Suppressor macrophage treated with lipopolysaccharide for 4 hours (primary cell): ENCODE measurements at places on chromosomes 2 and 18.

GRCh38 chr2:207338220-207338607 lies 172.5 kb upstream of the KLF7 start:
- peak; percentile 60 for DNase-seq

DNA sequence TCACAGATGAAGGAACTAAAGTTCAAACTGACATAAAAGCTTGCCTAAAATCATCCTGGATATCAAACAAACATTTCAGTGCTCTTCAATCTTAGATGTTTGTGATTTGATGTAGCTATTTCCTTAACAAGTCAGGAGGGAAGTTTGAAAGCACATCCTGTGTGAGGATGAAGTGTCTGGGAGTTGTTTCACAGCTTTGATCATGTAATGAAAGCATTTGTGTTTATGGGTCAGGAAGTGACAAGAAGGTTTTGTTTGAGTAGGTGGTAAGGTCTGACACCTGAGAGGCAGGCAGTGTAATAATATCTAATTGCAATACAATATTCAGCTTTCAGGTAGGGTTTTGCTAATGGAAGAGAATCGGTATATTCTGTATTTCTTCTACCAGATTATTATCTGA lies 26.0 kb upstream of the CSRNP3 start:
- DNase-seq: no peak

DNA sequence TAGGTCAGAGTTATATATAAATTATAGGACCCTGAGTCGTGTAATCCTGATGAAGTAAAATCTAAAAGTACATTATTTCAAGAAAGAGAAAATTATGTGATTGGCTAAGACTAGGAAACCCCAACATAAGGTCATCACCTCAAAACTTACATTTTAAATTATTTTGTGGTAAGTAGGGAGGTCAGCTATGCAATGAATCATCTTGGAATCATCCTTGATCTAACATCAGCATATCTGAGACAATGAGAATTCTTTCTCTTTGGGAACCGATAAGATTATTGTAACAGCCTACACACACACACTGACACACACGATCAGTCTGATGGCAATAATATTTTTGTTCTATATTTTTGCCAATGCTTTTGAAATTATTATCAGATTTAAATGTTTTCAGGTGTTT lies 904.8 kb upstream of the CHAC2 start:
- DNase-seq: no peak

DNA sequence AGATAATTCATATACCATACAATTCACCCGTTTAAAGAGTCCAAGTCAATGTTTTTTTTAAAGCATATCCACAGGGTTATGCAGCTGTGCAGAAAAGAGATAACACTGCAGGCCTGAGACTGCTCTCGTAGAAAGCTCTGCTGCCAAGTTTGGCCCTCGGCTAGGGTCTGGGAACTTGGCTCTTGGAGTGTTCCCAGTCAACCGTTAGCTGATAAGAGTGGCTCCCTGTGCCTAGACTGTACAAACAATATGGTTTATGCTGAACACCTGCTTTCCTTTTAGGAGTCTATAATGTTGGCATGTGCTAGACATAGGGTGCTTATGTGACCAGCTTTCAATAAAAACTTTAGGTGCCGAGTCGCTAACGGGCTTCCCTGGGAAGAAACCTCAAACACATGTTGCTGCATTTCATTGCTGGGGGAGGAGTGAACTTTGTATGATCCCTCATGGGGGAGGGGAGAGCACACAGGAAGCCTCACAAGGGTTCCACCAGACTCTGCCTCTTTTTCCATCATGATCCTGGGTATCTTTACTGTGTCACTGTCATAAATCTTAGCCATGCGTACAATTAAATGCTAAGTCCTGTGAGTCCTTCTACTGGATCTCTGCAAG lies 34.7 kb downstream of the RFX8 start:
- no peak for DNase-seq

GRCh38 chr18:48769006-48769636 lies 181.6 kb downstream of the SMAD7 start:
- DNase-seq: no peak

- DNase-seq: peak; percentile 13
Observed at GRCh38 chr2:287471-287885, 413 bp downstream of the ALKAL2 start.

DNA sequence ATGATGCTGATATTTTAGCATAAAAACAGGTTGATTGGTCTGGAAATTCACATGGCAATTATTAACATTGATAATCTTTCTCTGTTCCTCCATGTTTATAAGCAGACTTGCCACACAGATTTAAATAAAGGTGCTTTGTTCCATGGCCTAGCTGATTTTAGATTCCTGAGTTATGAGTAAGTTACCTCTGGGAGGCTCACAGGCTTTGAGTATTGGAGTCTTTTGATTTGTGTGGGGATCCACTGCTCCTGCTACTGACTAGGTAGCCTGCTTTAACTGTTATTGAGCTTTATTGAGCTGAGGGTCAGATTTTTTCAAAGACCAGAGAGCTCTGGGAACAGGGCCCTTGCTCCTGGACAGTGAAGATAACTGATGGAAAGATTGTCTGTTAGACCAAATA lies 166.1 kb downstream of the ANKRD30B start:
- DNase-seq: no peak

- DNase-seq: peak; percentile 45
Observed at GRCh38 chr18:48983793-48984437, 33.1 kb upstream of the SMAD7 start.

- DNase-seq: no peak
Observed at GRCh38 chr2:239533569-239534316, 132.9 kb upstream of the HDAC4 start.

DNA sequence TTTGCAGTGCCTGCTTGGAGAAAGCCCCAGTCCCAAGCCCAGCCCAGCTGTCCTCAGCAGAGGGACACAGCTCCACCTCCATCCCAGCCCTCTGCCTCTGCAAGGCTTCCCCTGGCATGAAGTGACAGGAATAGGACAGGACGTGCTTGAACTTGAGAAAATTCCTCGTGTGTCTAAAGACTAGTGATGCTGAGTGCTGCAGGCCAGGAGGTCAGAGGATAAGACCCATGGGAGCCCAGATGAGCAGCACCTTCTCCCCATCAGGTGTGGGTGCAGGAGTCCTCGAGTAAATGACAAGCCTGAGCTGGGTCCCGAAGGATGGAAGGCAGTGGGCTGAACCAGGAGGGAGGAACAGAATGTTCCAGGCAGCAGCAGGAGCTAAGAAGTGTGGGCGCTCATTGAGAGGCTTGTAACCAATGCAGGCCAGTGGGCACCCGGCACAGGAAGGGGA lies 67.8 kb upstream of the UXS1 start:
- DNase-seq: no peak

DNA sequence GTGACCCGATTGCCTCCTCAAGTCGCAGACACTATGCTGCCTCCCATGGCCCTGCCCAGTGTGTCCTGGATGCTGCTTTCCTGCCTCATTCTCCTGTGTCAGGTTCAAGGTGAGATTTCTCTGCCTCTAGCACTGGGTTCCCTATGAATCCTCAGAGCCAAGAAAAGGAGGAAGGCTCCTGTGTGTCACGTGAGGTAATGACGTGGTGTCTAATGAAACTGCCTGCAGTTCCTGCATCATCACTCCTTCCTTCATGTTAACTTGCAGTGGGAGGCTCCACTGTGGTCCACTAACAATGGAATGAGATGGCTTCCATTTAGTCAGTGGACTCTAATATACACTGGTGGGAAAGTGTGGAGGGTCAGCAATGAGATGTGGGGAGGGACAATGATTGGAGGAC lies 559 bp downstream of the REG3G start:
- DNase-seq: no peak

DNA sequence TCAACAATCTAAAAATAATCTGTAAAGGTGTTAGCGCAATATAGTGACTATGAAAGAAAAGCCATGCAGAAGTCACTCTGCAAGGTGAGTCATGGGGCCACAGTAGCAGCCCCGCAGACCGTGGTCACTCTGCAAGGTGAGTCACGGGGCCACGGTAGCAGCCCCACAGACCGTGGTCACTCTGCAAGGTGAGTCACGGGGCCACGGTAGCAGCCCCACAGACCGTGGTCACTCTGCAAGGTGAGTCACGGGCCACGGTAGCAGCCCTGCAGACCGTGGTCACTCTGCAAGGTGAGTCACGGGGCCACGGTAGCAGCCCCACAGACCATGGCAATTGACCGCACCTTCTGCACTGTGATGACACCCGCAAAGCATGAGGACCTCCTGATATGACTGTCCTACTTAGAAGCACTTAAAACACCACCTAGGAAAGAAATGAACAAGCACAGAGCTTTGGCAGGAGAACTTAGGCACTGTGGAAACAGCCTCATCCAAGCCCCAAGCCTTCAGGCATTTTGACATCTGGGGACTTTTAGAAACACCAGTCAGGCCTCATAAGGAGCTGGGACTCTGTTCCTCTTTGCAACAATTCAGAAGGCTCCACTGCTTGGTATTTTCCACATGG lies 70.1 kb downstream of the LDLRAD4 start:
- no peak for DNase-seq

DNA sequence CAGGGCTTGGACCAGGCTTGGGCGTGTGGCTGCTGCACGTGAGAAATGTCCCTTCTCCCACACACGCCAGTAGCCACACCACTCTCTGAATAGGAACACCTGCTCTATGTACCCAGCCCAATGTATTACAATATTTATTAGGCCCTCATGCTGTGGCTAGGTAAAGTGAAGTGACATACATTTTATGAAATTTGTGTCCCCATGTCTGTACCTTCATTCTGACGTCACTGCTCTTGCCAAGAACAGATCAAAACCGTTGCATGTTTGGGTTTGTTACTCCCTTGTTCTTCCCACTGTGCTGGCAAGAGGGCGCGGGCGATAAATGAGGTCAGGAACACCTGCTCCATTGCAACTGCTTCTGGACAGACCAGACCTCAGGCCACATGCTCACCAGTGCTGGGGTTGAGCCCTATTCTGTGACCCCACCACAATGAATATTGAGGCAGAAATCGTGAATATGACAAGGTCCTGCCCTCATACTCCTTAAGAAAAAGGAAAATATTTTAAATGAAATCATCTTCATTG lies 436.4 kb upstream of the SALL3 start:
- DNase-seq: no peak

DNA sequence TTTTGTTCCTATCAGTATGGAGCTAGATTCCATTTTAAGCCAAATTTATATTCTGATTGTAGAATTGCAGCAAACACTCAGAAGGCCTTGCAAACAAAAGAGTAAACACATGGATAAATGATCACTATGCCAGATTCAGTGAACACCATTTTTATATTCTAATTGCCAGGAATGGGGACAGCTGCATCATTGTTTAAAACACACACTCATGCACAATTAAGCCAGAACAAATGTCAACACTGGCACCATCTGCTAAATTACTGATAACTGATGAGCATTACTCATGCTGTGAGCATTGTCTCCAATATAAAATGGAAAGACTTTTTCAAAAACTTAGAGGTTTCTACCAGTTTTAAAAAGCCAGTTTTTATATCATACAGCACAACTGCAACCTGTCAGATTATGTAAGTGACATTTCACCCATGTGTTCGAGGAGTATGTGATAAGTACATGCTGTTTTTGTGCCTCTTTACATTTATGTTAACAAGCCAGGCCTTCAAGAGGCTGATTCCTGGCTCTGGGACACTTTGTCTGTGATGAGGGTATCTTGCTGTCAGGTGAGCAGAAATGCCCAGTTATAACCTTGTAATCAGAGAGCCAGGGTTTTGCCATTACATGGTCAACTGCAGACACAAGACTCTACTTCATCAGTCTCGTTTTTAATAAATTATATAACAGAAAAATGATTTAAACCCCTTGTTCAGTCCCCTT lies 4.4 kb upstream of the ST8SIA5 start:
- no peak for DNase-seq

- DNase-seq: no peak
Observed at GRCh38 chr18:54506516-54507261, 84.4 kb upstream of the DYNAP start.

GRCh38 chr2:130756053-130756873 lies 923 bp downstream of the AMER3 start:
- DNase-seq: no peak

GRCh38 chr2:66634784-66635183 lies 199.9 kb downstream of the MEIS1 start:
- no peak for DNase-seq

- peak; percentile 28 for DNase-seq
Observed at GRCh38 chr18:29123706-29124530, 947.0 kb upstream of the CDH2 start.

DNA sequence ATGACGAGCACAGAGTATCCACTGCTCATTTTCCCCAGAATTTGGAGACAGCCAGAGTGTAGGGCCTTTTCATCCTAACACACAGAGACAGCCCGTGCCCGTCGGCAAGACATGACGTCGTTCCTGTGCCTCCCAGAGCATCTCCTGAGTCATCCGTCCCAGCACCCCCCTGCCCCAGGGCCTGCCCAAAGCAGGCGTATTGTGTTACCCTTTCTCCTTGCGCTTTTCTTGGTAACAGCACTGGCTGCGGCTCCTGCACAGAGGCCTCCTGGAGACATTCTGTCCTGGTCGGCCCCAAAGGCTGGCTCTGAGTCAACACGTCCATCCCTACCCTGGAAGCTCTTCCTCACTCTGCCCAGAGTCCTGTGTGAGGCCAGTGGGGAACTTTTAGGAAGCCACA lies 217.1 kb downstream of the KLHL29 start:
- DNase-seq: no peak

DNA sequence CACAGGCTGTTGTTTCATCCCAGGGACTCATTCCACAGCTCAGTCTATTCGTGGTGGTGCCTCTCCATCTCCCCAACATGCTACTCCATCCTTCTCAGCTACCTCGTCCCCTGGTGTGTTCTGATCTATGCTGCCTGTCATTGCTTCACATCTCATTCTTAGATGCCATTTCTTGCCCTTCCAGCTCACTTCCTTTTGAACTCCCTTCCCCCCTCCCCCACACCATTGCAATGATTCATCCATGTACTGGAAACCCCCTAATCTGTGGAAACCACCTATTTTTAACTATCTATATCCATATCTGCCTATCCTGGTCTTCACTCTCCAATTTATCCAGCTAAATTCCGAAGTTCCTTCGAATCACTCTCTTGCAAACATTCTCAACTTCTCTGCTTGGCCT lies 65.7 kb upstream of the PARD3B start:
- peak; percentile 13 for DNase-seq

- no peak for DNase-seq
Observed at GRCh38 chr18:61719671-61720070, 173.1 kb downstream of the RNF152 start.

GRCh38 chr2:240024766-240025165 lies 376 bp downstream of the NDUFA10 start:
- peak; percentile 13 for DNase-seq

- no peak for DNase-seq
Observed at GRCh38 chr2:43055985-43056384, 170.4 kb downstream of the ZFP36L2 start.

- no peak for DNase-seq
Observed at GRCh38 chr2:52428224-52428623, 1339.4 kb upstream of the CHAC2 start.

DNA sequence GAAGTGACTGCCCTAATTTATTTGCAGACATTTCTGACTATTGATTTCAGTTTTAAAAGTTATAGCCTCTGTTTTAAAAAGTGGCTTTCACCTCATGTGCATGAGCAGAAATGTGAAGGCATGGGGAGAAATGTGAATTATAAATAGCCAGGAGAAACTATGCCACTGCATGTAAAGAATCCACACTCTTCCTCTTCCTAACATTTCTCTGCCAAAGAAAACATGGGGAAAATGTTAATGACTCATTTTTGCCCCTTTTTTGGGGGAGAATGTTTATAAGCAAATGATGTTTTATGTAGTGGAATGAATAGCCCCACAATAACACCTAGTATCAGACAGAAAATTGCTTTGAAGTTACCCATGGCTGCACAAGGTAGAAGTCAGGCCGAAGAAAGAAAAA lies 249.0 kb upstream of the TANK start:
- no peak for DNase-seq

- DNase-seq: no peak
Observed at GRCh38 chr2:60932954-60933353, 51.6 kb downstream of the REL start.

- DNase-seq: no peak
Observed at GRCh38 chr18:78993014-78993926, 13.7 kb downstream of the SALL3 start.
